Activated CD4-positive, CD25-positive, alpha-beta regulatory T cell treated with anti-CD3 and anti-CD28 coated beads, Interleukin-2, amount 50 U/mL, for 16 hours (primary cell): ENCODE measurements at places on chromosomes 2 and 18.

- DNase-seq: no peak
These were observed 151.1 kb downstream of the FHOD3 start for GRCh38 chr18:36448384-36449290.

DNA sequence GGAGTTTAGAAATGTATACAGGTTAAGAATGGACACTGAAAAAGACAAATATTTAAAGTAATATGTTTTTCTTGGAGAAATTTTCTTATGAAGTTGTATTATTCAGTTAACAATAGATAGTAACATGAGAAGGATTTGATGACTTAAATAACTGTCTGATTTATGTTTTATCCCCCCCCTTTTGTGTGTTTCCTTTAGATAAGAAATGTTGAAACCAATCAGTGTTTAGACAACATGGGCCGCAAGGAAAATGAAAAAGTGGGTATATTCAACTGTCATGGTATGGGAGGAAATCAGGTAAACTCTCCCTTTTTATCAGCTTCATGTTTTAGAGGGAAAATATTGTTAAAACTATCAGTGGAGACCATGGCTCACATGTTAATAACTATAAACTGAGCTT lies 289.7 kb upstream of the KCNJ3 start:
- DNase-seq: no peak

- DNase-seq: no peak
These were observed 678 bp downstream of the CYP27C1 start for GRCh38 chr2:127219171-127220070.

- DNase-seq: no peak
These were observed 184.1 kb upstream of the ACVR2A start for GRCh38 chr2:147660680-147661079.

GRCh38 chr2:138752197-138752956 lies 27.8 kb downstream of the NXPH2 start:
- DNase-seq: no peak
